ENCODE measurements at places on chromosomes 7 and 10. TPM values are rescaled to one million over a fixed set of nuclear protein-coding genes. Genes with fewer than 3 reads are reported as not detected.

MYH16 gene
- not detected for total RNA-seq

JAZF1 gene
- total RNA-seq = 5.6 TPM

DUSP5 gene
- total RNA-seq = 39.7 TPM

AUTS2 gene
- total RNA-seq = 3.0 TPM

SMKR1 gene
- 0.71 TPM for total RNA-seq

CLRN3 gene
- total RNA-seq = not detected

ITPRID1 gene
- total RNA-seq = not detected

SPDYE9 gene
- total RNA-seq = not detected

TSPAN12 gene
- 6.4 TPM for total RNA-seq

CDC14C gene
- total RNA-seq = 0.32 TPM

SFRP4 gene
- 0.32 TPM for total RNA-seq

SLC26A5 gene
- not detected for total RNA-seq

DNA sequence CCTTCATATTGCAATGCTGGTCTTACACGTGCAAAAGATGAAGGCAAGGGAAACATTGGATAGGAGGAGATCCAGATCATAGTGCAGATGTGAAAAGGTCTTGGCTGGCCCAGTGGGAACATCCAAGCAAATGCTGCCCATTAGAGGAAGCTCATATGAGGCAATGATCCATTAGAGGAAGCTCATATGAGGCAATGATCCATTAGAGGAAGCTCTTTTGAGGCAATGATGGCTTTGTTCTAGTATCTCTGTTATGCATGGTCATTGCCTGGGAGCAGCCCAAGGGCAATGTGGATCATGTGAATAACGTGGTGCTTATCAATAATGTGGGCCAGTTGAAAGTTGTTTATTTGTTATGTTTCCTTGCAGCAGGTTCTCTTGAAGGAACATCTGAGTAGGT, 37.8 kb downstream of the STEAP4 start:
- no peak for DNase-seq

DNA sequence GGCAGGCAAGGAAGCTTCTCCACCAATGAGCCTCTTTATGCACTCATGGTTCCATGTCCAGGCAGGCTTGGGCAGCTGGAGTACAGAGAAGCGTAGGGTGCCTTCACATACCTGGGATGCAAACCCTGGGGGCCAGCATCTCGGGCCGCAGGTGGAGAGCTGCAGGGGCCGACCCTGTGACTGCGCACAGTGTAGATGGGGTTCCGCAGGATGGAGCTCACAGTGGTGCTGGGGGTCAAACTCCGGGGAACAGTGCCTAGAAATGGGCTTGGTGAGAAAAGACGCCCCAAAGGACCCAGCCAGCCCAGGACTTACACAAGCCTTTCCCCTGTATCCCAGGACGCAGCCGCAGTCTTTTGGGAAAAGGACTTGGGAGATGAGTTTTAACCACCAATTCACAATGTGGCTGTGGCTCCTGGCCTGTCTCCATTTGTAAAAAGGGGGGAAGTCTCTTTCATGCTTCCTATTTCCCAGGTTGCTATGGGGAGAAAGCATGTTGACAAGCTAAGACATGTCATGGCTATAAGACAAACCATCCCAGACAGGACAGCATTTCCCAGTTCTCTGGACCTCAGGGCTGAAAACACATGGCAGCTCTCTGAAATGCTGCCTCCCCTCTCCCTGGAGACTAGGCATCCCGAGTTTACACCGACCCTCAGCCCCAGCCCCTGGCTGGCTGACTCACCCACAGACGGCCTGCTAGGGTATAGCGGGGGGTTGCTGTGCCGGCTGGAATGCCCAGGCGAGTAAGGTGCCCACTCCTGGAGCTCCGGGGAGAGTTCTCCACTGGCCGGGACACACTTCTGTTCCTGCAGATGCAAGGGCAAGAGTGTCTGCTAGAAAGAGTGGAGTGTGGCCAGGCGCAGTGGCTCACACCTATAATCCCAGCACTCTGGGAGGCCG, 107.1 kb downstream of the DLG5 start:
- DNase-seq = no peak

GRCh38 chr10:73887294-73888039, 13.1 kb upstream of the CAMK2G start:
- peak; percentile 97 for DNase-seq

DNA sequence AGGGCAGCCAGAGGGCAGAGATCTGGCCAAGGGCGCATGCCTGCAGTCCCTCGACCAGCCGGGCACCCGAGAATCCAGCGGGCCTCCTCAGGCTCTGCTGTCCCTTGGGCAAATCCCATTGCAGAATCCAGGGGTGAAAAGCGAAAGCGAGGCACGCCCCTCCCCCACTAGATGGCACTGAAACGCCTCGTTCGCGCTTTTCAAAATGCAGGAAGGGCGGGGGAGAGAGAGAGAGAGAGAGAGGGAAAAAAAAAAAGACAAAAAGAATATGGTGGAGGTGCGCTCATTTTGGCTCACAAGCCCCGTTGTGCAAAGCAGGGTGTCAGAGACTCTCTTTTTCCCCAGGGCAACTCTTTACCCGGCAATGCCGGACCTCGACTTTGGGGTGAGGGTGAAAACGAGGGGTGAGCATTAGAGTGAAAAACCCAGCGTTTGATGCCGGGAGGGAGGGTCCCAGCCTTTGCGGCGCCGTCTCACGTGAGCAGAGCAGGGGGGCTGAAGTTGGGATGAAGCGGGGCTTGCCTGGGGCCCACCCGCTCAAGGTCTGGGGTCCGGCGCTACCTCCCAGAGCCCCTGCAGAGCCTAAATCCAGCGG, 2.5 kb upstream of the TMEM178B start:
- DNase-seq = peak; percentile 55

DNA sequence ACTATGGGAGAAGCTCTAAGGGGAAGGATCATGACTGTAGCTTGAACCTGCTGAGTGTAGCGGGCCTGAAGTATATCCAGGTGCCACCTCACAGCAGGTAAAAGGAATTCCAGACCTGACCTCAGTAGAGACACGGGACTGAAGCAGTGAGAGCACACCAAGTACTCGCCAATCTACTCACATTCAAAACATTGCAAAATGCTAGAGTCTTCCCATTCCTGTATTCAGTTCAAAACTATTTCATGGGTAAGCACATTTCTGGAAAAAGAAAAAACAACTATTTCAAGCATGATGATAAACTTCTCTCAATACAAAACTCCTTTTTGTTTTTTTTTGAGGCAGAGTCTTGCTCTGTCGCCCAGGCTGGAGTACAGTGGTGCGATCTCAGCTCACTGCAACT, 121.9 kb upstream of the AUTS2 start:
- no peak for DNase-seq

DNA sequence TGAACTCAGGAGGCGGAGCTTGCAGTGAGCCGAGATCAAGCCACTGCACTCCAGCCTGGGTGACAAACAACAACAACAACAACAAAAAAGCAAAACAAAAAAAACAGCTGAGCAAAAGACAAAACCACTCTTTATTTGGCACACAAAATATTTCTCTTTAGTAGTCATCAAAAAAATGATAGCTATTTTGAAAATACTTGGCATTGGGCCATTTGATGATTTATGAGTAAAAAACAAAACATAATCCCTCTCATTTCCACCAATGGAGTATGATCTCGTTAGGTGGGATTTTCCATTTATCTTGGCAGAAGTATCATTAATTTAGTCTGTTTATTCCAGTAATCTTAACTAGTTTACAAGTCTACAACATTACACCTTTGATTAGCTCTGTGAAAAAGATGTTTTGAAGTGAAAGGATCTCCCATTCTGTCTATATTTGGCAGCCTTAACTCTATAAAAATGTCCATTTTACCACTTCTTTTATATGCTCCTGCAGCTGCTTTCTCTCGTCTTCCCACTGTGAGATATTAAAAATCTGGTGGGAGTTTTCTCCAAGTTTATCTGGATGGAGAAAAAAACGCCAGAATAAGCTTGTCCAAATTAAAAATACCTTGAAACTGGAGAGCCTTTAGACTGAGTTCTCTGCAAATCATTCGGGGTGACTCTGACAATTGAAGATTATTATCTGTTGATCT, 58.8 kb upstream of the AGMO start:
- peak; percentile 75 for DNase-seq

DNA sequence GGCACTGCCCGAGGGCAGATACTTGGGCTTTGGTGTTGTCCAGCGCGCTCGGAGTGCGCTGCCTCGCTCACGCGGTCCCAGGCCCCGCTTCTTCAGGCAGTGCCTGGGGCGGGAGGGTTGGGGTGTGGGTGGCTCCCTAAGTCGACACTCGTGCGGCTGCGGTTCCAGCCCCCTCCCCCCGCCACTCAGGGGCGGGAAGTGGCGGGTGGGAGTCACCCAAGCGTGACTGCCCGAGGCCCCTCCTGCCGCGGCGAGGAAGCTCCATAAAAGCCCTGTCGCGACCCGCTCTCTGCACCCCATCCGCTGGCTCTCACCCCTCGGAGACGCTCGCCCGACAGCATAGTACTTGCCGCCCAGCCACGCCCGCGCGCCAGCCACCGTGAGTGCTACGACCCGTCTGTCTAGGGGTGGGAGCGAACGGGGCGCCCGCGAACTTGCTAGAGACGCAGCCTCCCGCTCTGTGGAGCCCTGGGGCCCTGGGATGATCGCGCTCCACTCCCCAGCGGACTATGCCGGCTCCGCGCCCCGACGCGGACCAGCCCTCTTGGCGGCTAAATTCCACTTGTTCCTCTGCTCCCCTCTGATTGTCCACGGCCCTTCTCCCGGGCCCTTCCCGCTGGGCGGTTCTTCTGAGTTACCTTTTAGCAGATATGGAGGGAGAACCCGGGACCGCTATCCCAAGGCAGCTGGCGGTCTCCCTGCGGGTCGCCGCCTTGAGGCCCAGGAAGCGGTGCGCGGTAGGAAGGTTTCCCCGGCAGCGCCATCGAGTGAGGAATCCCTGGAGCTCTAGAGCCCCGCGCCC, at the start of gene NPY:
Gene NPY (plus strand): TSS at position 294 of the 802 bp plus-strand sequence. CDS start 1,051 bp downstream, outside the sequence.
- DNase-seq = no peak

- peak; percentile 51 for DNase-seq
Measured at GRCh38 chr7:77269360-77270093, 69.9 kb upstream of the FGL2 start.

- no peak for DNase-seq
Measured at GRCh38 chr7:129362496-129362895, 71.7 kb upstream of the STRIP2 start.

DNA sequence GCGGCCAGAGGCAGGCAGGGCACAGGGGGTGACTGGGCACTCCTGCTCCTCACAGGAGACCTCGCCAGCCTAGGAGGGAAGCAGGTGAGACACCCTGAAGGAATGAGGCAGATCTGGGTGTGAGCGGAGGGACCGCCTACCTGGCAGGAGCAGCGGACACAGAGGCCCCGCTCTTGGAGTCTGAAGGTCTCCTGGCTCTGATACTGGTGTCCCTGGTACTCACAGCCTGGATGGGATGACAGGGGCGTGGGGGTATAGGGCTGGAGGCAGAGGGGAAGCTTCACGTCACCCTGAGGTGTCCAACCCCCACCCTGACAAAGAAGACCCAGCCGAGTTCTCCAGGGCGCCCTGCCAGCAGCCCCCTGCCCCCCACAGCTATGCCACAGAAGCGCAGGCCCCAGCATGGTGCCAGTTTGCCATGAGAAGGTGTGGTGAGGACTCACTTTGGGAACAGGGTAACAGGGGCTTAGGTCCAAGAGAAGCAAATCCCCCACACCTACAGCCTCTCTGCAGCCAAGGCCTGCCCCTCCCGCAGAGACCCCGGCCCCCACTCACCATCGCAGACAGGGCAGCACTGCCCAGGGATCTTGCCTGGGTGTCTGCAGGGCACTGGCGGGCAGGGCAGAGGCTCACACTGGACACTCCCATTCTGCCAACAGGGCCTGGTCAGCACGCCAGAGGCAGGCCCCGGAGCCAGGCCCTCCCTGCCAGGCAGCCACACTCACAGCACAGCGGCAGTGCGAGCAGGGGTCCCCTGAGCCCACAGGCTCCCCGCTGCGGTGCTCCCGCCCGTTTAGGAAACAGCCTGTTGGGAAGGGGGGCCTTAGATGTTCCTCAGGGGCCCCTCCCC, 17.0 kb downstream of the KCP start:
- DNase-seq = no peak

GRCh38 chr10:124728071-124728829, 15.9 kb downstream of the FAM53B start:
- DNase-seq = peak; percentile 94

GRCh38 chr7:95609277-95609971, 13.1 kb upstream of the PDK4 start:
- peak; percentile 51 for DNase-seq

DNA sequence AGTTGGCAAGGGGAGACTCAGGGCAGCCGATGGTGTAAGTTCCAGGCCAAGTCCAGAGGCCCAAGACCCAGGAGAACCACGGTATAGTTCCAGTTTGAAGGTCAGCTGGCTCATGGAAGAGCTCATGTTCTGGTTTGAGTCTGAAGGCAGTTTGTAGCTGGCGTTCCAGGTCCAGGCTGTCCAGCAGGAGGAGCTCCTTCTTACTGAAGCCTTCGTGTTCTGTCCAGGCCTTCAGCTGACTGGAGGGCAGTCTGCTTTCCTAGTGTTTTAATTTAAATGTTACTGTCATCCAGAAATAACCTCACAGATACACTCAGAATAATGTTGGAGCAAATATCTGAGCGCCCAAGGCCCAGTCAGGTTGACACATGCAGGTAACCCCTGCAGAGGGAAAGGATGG, 4.2 kb downstream of the SUN1 start:
- DNase-seq = peak; percentile 35

DNA sequence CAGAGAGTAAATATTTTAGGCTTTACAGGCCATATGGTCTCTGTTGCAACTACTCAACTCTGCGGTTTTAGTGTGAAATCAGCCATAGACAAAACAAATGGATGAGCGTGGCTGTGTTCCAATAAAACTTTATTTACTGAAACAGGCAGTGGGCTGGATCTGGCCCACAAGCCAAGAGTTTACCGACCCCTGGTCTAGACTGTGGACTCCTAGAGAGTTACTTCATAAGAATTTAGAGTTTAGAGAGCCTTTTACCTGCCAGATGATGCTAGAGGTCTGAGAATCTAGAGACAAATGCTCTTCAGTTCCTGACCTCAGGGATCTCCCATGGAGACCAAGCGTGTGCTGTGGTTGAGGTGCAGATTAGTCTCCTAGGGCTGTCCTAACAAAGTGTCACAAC, 174.8 kb downstream of the PTEN start:
- DNase-seq = peak; percentile 58

DNA sequence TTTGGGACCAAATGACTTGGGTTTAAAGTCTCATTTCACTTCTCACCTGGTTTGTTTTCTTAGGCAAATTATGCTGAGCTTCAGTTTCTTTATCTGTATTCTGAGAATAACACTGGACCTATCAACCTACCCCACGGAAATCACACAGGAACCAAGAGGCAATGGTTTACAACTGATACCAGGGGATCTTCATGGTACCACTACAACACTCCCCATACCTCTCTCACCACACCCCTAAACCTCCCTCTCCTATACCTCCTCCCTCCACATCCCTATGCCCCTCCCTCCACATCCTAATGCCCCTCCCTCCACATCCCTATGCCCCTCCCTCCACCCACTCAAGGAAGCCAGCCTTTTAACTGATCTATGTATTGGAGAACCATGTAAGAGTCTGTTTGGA, 9.9 kb downstream of the FAM204A start:
- no peak for DNase-seq

GRCh38 chr10:3451516-3452172, 279.1 kb upstream of the PITRM1 start:
- no peak for DNase-seq

DNA sequence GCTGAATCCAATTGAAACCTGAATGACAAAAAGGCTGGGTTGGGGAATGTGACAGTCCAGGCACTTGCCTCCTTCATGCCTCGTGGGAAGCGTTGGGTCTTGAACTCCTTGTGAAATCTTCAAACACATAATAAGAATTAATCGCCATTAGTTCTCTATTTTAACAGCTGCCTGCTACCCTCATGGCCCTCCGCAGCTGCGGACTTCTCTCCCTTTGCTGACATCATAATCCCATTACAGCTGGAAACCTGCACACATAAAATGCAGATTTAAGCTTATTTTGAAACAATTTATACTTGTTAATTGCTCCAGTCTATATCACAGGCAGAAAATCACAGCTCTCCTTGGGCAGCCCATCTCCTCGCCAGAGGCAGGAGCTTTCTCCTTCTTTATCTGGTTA, 403.0 kb upstream of the MKI67 start:
- no peak for DNase-seq
